Motor neuron (in vitro differentiated cells): ENCODE measurements at places on chromosomes 1 and 21.

DNA sequence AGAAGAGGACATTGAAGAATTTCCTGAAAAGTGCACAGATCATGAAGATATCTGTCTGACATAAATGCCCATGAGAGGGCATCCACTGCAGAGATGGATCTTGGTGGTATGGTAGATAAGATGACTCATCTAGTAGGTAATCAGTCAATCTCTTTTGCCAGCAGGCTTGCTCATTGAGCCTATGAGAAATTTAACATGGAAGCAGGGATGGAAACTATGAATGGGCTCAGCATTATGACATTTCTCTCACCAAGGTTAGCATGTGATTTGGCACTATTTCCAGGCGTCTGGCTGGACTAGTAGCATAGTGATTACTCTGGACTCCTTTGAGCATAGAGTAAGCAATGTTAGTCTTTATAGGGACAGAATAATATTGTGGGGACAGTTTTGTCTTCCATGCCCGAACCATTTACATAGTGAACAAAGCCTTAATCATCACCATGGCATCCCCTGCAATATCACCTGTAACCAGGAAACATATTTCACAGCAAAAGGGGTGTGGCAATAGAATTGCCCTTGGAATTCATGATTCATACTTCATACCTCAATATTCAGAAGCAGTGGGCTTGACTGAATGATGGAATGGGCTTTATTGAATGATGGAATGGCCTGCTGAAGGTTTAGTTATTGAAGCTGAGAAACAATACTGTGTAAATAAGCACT is 7.3 kb downstream of the OR2C3 start:
- ATAC-seq = no peak

- peak; percentile 64 for ATAC-seq
Measured at GRCh38 chr1:208245185-208245705, 1.1 kb upstream of the PLXNA2 start.

DNA sequence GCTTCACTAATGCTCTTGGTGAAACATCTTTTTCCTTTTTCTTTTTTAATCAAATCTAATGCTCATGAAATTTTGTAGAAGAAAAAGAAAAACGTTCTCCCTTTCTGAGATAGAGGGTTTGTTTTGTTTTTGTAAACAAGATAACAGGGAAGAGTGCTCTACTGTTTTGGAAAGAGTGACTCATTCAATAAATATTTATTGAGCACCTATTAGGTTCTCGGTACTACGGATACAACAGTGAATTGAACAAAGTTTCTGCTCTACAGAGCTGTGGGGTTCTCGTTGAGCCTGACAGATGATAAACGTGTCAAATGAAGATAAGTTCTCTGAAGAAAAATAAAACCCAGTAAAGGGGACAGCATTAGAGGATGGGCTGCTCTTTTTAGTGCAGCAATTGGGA is 7.0 kb downstream of the PGM1 start:
- ATAC-seq = no peak

GRCh38 chr1:43706598-43707189 is 642 bp upstream of the ST3GAL3 start:
- peak; percentile 30 for ATAC-seq

GRCh38 chr1:25562101-25562927 is 18.9 kb downstream of the LDLRAP1 start:
- no peak for ATAC-seq

DNA sequence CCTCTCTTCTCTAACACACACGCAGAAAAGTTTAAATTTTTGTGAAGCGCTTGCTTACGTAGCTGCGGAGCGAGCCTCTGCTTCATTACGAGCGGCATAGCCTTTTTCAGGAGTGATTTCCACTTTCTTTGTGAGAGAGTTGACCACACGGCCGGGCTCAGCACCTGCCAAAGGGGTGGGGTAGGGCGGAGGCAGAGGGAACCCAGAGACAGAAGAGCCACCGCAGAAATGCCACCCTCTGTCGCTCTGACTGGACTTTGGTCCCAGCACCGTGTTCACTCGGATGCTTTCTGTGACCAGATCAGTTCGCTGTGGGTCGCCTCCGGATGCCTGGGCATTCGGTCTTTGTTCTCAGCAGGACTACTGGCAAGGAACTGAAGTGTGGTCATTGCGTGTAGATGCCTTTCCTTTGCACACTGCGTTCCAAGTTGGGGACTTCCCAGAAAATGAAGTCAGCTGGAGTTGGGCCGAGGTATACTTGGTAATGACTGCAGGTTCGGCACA is 883 bp downstream of the CHODL start:
- peak; percentile 63 for ATAC-seq

- peak; percentile 62 for ATAC-seq
Measured at GRCh38 chr1:228490120-228491078, 3.2 kb downstream of the RNF187 start.

- peak; percentile 61 for ATAC-seq
Measured at GRCh38 chr1:31723828-31724359, 20.1 kb upstream of the COL16A1 start.

GRCh38 chr1:50066806-50067205 is 41.9 kb upstream of the ELAVL4 start:
- ATAC-seq = no peak

- ATAC-seq = no peak
Measured at GRCh38 chr1:248404024-248404423, 1.2 kb downstream of the OR2T1 start.
